ENCODE measurements at places on chromosomes 3 and 15.

- no peak for DNase-seq
Measured at GRCh38 chr15:89665449-89666181, 10.3 kb upstream of the KIF7 start.

- no peak for DNase-seq
Measured at GRCh38 chr3:190024912-190025311, 95.8 kb downstream of the P3H2 start.

- no peak for DNase-seq
Measured at GRCh38 chr3:71972031-71972430, 187.1 kb upstream of the PROK2 start.

DNA sequence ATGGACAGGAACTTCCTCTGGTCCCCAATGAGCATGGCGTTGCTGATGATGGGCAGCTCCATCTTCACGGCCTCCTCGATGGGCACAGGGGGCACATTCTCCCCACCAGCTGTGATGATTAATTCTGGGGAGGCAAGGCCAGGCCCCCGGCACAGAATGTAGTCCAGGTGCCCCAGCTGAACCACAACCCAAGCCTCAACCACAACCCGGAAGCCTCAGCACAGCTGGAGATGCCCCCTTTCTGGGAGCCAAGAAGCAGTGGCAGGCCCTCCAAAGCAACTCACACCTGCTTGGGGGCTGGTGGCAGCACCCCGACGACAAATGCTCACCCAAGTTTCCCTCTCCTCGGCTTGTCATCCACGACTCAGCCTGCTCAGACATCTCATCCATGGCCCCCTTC lies 25.2 kb downstream of the IDH3A start:
- DNase-seq, result peak; percentile 76

DNA sequence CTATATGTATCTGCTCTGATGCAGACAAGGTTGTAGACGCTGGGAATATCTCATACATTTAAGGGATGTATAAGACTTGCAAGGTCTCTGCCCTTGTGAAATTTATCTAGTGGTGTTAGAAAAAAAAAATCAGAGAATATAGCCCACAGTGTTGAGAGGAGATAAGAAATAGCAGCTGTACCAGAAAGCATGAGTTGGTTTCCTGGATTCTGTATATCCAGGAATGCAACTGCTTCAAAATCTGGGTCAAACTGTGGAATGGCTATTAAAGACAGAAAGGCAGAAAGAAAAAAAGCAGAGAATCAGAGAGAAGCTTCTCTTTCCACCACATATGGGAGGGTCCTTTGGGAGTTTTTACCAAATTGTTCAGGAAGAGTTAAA lies 1.5 kb upstream of the TMEM212 start:
- DNase-seq, result no peak

DNA sequence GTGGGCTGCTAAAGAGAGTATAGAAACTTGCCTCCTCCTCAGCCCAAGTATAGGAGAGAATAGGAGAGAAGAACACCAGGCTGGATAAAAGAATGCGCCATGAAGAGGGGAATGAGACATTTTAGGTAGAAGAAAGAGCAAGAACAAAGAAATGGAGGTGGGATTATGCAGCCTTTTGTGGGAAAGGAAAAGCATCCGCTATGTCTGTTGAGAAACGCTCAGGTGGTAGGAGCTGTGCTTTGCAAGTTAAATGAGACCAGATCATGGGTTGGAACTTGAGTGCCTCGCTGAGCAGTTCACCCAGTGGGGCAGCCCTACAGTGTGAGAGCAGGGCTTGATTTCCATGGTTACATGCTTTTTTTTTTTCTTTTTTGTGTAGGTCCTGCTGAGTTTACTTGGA lies 11.5 kb upstream of the RTP1 start:
- no peak for DNase-seq

GRCh38 chr15:74251131-74251811 lies 15.1 kb downstream of the CCDC33 start:
- DNase-seq, result no peak

- no peak for DNase-seq
Measured at GRCh38 chr15:89104172-89104564, 15.9 kb downstream of the ABHD2 start.

DNA sequence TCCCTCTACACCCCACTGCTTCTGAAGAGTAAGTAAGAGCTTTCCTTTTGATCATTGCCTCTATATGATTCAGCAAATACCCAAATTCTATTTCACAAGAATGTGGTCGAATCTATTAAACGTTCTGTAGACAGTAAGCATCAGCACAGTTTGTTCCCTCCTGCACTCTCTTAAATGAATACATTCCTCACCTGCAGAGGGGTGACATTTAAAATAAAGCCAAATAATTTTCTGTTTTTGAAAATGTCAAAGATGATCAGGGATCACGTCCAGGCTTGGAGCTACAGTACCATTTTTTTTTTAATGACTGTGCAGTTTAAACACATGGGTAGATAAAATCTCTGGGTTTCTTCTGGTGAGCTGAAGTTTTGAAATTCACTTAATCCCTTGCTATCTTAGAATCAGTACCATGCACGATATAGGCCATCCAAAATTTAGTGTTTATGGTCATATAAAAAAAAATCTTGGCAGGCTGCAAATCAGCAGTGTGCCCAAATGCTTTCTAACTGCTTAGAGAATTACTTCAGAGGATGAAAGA lies 12.8 kb downstream of the PYDC2 start:
- DNase-seq, result no peak

DNA sequence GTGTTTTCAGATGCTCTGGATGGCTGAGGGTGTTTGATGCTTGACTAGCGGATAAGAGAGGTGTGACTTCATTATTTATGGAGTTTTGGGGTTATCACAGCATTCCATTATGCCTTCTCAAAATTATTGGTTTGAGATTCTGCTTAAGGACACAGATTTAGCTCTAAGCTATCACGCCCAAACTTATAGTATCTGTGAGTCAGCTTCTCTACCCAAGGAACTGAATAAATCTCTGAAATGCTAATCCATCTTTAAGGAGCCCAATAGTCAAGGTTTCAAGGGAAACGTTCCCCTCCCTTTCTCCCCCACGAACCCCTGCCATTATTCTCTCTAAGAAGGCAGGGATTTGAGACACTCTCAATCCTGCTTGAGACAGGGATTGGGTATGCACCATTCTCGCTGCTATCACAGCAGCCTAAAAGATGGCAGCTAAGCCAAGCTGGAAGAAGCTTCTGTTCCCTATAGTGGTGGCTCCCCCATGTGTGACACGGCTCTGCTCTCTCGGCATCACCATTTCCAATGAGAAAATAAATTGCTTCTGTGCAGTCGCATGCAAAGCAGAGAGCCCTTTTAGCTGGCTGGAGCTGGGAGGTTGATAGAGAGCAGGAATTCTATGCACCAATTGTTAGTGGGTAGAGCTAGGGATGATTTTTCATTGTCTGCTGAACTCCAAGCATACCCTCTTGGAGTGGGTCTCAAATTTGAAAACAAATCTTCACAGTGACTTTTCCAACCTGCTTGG lies 151.1 kb downstream of the IL20RB start:
- no peak for DNase-seq

DNA sequence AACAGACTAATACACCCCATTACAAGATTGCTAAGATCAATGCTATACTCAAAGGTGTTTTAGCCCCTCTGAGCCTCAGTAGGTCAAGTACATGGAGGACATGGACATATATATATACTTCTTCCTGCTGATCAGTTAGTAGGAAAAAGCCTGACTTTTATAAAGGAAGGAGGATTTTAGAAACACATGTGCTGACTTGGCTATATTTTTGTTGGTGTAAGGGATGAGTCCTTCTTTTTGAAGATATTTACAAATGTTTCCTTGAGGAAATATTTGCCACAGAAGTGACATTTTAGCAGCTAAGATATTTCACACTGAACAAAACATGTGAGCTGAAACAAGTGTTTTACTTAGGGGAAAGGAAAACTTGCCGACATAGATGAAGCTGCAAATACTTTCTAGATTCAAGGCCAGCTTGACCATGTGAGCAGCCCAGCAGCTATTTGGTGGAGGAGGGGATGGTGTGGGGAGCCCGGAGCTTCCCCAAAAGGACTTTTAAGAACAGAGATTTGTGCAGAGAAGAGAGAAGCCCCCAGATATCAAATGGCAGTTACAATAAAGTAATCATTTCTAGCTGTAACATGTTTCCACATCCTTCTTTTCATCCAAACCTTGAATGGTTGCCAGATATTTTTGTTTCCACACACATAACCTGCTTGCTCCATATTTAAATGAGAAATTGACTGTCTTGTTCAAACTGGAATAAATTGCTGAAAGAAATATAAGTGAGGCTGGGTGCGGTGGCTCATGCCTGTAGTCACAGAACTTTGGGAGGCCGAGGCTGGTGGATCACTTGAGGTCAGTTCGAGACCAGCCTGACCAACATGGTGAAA lies 111.7 kb upstream of the NR2F2 start:
- DNase-seq, result no peak

DNA sequence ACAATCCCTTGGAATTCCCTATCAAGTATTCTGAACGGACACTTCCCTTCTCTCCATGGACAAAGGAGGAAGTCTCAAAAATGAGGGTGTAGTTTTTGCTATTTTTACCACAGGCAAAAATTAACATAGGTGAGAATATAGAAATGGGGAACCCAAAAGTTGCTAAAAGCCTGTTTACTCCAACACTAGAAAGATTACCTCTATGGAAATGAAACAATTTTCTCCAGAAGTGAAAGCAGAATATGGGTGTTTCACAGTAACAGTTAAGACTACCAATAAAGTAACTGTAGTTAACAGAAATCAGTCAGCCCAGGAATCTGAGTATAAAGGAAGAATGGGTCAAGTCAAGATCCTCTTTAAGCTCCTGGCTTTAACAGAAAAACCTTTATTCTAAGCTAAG lies 9.3 kb downstream of the TRA2B start:
- DNase-seq, result no peak

GRCh38 chr3:43879166-43879565 lies 188.4 kb downstream of the ABHD5 start:
- peak; percentile 37 for DNase-seq

DNA sequence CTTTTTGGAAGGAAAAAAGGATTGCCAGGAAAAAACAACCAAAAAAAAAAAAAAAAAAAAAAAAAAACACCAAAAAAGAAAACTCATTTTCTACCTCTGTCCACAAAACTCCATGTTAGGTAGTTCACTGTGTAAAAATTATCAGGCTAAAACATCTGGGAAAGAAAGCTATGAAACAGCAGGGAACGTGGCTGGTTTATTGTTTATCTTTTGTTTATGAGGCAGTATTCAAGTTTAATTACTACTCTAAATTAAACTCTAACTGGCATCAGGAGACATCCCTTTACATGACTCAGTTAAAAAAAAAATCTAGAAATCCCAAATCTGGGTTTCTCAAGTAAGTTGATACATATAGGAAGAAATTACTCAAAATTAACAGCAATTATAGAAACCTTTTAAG lies 21.8 kb downstream of the MEIS2 start:
- DNase-seq, result no peak

- DNase-seq, result no peak
Measured at GRCh38 chr15:100863075-100863795, 16.4 kb upstream of the ALDH1A3 start.

Data from KBM-7 (cell line).